ENCODE measurements at places on chromosomes 4 and X. TPM values are rescaled to one million over a fixed set of nuclear protein-coding genes. Genes with fewer than 3 reads are reported as not detected.

DNA sequence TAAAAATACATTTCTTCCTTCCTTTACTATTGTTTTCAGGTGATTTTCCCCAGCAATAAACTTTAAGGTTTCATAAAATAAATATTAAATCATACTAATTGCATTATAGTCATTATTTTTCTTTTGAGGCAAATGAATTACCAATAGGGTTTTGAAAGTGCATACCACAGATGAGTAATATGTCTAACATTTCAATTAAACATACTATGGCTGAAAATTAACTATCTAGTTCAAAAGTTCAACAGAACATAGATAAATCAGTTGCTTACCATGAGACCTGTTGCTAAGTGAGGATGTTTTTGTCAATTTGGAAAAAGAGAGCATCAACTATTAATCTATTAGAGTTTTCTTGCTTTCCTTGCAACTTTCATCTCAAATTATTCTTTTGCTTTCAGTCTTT, 35.0 kb downstream of the NPY5R start:
- no peak overlapping the region for H3K4me3 ChIP-seq
- no peak overlapping the region for H3K27ac ChIP-seq
- H3K4me1 ChIP-seq, result peaks cover 18% of the 10 kb centered on the region
- DNase-seq, result no peak

DNA sequence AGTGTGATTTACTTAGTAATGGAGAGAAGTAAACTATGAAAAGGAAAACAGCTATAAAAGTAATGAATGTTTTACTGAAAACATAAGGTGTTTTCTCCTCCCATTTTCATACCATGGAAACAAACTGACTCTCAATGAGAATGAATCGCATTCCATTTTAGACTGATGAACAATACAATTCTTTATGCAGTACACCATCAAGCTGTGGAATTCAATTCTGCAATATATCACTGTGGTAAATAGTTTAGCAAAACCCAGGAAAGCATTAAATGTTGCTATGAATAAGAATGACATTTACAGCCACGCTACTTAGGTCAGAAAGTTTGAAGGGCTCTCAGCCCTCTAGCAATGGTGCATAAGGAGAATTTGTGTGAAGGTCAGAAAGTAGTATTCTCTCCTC, 7.4 kb downstream of the DCAF8L2 start:
- no peak overlapping the region for H3K4me3 ChIP-seq
- H3K4me1 ChIP-seq, result no peaks in the 10 kb centered on the region
- no peaks in the 10 kb centered on the region for H3K27me3 ChIP-seq
- no peaks in the 10 kb centered on the region for H3K36me3 ChIP-seq
- no peak for DNase-seq

- no peak for DNase-seq
- H3K27ac ChIP-seq, result no peak overlapping the region
- H3K4me3 ChIP-seq, result no peak overlapping the region
- no peaks in the 10 kb centered on the region for H3K4me1 ChIP-seq
- no peaks in the 10 kb centered on the region for H3K36me3 ChIP-seq
Measured at GRCh38 chrX:8971116-8971515, 62.8 kb downstream of the FAM9B start.

GRCh38 chr4:86924811-86925210, 10.0 kb upstream of the AFF1 start:
- no peak overlapping the region for H3K27ac ChIP-seq
- H3K4me1 ChIP-seq, result no peaks in the 10 kb centered on the region
- H3K4me3 ChIP-seq, result no peak overlapping the region
- H3K36me3 ChIP-seq, result no peaks in the 10 kb centered on the region
- no peaks in the 10 kb centered on the region for H3K27me3 ChIP-seq

- H3K4me3 ChIP-seq, result no peak overlapping the region
- no peaks in the 10 kb centered on the region for H3K4me1 ChIP-seq
- DNase-seq, result no peak
- H3K27ac ChIP-seq, result no peak overlapping the region
Measured at GRCh38 chr4:1490011-1490653, 83.9 kb upstream of the NKX1-1 start.

VBP1 gene
- 24.4 TPM for total RNA-seq

- no peaks in the 10 kb centered on the region for H3K36me3 ChIP-seq
- DNase-seq, result no peak
- H3K27me3 ChIP-seq, result no peaks in the 10 kb centered on the region
Measured at GRCh38 chr4:128335541-128335940, 47.9 kb upstream of the PGRMC2 start.

- H3K36me3 ChIP-seq, result no peaks in the 10 kb centered on the region
- DNase-seq, result no peak
- peak overlapping the region; percentile 44 for H3K27ac ChIP-seq
Measured at GRCh38 chr4:76525751-76526150, 90.7 kb downstream of the SHROOM3 start.

Measured in transverse colon (tissue), 4 donors.